ENCODE measurements at places on chromosomes 5 and 9.

- no peak for DNase-seq
Observed at GRCh38 chr5:166166071-166166470, 2125.4 kb upstream of the WWC1 start.

DNA sequence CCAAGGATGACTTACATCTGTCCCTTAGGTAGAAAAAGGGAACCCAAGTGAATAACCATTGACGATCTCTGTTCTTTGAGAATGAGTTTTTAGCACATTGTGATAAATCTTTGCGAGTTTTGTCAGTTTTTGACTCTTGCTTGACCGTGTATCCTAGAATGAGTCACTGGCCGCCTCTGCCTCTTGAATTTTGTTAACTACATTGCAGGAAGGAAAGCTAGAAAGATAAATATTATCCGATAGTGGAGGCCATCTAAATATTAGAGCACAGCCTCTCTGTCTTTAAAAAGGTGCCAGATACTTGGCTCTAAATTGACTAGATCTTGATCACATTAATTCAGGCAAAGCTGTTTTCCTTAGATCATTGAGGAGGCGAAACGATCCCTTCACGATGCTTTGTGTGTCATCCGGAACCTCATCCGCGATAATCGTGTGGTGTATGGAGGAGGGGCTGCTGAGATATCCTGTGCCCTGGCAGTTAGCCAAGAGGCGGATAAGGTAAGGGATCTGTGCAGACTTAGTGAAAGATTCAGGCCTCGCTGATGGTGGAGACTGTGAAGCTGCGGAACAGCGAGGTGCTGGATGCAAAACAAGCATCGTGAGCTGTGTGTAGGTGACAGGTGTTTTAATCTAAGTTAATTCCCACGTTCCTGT, 12.2 kb downstream of the CCT5 start:
- no peak for DNase-seq

- DNase-seq = no peak
Observed at GRCh38 chr5:41186143-41186542, 27.2 kb downstream of the C6 start.

DNA sequence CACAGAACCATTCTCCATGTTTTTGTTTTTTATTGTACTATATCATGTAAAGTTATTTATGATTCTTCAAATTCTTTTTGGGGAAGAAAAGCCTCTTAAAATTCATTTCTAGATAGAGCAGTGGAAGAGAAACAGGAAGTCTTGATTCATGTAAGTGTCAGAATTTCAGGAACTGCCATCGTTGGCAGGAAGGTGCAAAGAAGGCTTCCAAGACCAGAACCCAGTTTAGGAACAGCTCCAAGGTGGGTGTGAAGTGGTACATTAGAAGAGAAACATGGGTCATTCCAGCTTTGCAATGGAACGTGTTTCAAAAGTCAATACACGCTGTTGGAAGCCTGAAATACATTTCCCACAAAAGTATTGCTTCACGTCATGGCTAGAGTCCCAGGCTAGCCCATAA, 14.8 kb downstream of the SAXO1 start:
- DNase-seq = no peak

DNA sequence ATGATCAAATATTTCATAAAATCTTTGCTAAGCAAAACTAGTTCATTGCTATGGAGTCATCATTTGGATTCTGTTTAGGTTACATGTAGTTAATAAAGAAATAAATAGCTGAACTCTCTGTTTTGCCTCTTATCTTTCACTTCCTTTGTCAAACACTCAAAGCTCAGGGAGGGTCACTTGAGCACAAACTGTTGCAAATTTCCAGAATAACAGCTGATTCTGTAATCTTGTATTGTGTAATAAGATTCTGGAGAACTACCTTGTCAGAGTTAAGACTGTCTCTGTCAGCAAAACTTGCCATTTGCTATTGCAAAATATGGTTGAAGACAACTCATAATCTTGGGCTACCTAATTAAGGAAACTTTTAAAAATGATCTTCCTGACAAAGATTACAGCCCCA, 182.0 kb upstream of the MOCS2 start:
- DNase-seq = no peak

- no peak for DNase-seq
Observed at GRCh38 chr9:134493461-134494272, 147.9 kb upstream of the COL5A1 start.

DNA sequence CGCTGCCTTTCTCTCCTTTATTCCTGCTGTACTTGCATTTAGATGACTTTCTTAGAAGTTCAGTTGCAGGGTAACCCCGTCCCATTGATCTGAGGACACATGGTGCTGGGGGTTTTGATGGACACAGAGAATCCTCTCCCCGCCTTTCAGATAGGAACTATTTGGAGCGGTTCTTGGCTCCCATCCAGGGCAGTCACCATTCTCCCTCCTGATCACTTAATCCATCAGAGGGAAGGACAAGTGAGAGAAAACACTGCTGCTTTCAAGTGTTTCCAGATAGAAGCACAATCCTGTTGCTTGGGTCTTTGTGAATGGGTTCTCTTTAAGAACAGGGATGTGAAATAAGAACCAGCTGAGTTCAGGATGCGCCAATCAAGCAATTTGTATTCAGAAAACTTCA, 85.2 kb downstream of the IRX1 start:
- no peak for DNase-seq

DNA sequence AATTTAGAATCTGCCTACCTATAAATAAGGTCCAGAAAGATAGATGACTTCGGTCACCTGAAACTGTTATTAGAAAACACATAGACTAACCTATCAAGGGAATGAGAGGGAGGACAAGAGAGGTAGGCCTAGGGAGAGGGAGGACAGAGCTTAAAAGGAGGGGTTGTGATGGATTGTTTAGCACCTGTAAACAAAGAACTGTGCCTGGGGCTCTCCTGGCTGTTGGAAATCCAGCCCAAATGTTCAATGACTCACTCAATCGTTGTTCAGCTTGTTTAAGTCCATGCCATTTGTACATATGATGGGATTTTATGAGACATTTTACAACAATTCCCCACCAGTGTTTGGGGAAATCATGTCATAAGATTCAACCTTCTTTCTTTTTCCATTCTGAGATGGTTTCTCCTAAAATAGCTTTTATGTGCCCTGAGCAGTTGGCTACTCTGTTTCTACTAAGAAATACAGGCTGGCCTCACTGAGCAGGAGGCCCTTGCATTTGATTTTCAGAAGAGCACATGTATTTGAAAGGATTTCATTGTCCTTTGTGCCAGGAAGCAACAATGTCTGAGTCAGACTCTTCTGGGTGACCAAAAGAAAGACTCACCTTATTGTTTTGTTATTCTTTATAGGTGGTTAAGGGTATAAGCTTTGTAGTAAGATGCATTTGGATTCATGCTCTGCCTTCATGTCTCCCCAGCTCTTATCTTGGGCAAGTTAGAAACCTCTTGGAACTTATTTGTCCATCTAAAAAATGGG, 48.2 kb upstream of the GPR151 start:
- no peak for DNase-seq

DNA sequence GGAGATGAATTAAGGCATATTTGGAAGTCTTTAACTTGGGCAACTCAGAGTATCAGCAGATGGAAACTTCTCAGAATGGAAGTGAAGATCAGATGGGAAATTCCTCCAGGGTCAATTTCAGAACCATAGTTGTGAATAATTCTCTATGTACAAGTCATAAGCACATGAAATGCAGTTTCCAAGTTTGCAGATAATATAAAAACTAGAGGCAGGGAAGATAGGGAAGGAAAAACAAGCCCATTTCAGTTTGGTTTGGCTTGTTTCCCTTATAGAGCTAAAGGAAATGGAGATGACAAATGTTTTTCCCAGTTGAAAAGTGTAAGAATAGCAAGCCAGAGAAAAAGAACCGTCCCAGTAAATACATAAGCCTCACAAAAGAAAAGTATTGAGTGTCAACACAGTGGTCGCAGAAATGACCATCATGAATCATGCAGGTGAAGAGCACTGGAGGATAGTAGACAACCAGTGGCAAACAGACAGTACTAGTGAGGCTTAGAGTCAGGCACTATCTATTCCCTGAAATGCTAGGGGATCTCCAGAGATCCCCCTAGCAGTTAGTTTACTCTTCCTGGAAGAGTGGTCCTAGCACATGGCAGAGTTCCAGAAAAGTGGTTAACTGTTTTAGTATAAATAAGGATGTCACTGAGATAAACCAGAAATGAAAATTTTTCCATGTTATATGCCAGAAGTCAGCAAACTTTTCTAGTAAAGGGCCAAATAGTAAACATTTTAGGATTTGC, 245.9 kb downstream of the SAXO1 start:
- no peak for DNase-seq

DNA sequence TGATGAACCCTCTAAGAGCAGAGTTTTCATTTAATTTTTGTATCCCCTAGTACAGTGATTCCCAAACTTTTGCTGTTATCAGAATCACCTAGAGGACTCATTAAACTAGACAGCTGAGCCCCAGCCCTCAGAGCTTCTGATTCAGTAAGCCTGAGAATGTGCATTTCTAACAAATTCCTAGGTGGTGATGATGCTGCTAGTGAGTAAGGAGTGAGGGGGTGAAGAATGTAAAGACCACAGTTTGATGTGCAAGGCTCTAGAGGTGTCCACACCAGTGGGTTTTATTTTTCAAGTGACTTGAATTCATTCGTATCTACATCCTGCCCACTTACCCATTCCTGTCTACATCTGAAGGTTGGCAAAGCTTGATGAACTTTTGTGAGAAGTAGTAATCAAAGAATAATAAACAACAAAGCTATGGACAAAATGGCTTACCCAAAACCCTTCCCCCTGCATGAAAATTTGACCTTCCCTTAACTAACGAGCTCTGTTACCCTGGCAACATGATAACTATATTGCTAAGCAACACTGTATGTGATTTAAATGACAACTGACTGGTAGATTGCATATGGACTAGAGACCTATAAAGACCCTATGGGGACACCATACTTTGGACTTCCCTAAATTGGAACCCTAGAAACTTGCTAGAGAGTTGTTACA, 35.2 kb downstream of the DTWD2 start:
- no peak for DNase-seq

GRCh38 chr5:111973961-111974360, 217.0 kb upstream of the NREP start:
- no peak for DNase-seq

DNA sequence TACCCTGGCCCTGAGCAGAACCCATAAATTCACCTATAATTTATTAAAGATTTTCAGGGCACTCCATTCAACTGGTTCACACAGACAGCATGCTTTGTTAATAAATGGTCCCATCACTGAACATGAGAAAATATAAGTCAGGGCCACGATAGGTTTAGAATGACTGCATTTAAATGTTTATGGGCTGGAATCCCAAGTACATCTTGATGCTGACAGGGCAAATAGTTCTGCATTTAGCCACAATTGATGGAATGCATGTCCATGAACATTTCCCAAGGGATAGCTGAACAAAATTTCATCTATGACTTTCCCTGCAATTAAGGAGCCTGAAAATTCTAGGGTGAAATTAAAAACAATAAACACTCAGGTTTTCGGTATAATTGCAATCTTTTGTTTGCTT, 124.5 kb downstream of the CAAP1 start:
- no peak for DNase-seq

DNA sequence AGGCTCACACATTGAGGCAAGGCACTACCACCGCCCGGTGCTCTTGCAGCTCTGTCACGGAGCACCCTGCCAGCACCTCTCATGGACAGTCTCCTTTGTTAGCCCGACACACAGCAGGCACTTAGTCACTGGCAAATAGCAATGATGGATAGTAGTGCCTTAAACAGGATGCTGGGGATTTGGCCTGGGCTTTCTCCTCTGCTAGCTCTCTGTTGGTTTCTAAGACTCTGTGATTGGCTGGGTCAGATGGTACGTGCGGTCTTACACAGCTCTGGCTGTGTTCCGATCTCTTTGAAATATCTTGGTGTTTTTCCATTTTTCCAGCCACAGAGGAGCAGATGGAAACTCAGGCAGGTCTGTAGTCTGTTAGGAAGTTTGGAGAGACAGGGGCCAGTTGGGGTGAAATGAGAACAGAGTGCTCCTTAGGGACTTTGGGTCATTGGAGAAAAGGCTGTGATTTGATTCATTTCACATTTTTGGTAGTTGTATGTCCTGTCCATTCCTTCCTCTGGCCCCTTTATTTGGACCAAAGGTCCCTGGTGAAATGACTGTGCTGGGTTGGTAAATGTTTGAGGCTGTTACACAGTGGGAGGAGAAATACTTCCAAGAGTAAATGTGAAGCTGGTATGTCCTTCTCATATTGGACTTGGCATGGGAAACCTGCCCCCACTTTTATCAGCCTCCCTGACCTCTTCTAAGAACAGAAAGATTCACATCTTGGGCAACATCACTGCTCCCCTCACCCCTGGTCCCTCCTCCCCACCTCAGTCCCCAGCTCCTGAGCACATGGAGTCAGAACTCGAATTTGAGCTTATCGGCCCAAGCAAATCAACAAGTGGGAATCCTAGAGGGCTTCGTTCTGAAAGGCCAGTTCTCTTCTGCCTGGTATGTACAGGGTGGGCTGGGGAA, 3.4 kb downstream of the SMIM3 start:
- DNase-seq = no peak

- no peak for DNase-seq
Observed at GRCh38 chr5:110872963-110873362, 134.2 kb downstream of the SLC25A46 start.

- DNase-seq = no peak
Observed at GRCh38 chr5:76688836-76689235, 27.1 kb upstream of the F2R start.

- no peak for DNase-seq
Observed at GRCh38 chr5:149289301-149289700, 17.6 kb downstream of the AFAP1L1 start.

DNA sequence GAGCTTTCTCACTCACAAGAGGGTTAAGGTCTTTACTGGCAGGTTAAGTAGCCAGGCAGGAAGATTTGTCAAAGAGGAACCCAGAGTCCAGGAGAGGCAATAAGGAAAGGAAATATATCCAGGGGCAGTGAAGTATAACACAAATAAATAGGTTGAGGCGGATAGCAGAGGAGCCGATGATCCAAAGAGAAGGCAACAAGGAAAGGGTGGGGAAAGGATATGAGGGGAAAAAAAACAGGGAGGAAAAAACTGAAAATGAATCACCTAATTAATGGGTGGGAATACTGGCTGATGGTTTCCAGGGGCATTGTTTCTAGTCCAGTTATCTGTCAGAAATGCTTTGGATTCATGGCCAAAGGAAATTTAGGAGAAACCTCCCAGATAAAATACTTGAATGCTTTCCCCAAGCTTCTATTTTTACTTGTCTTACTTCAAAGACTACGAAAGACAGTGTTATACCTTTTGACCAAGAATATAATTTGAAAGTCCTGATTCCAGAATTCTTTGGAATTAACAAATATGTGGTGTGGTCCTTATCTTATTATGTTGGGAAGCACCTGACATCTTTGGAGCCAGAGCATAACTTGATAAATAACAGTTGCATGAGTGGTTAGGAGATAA, 146.5 kb downstream of the AOPEP start:
- no peak for DNase-seq

DNA sequence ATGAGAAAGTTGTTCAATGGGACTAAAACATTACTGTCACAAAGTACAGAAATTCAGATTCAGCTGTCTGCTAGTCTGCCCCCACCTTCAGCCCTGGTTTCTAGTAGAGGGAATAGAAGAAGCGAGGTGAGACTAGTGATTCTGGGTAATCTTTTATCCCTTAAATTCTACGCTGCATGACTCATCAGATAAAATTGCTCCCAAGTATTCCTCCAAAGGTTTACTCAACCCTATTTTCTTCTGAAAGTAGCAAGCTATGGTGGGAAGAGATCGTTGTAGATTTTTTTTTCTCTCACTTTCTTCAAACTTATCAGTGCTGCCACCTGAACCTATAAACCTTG, 318.9 kb upstream of the RIOK2 start:
- no peak for DNase-seq

Measured in stimulated activated naive CD4-positive, alpha-beta T cell treated with Interleukin-2 at 50 U/mL for 16 hours (primary cell).